Hematopoietic multipotent progenitor cell treated with erythropoietin and hydrocortisone succinate and interleukin-3 and kit ligand, for 6 days (in vitro differentiated cells): ENCODE measurements at places on chromosomes 5 and 9.

DNA sequence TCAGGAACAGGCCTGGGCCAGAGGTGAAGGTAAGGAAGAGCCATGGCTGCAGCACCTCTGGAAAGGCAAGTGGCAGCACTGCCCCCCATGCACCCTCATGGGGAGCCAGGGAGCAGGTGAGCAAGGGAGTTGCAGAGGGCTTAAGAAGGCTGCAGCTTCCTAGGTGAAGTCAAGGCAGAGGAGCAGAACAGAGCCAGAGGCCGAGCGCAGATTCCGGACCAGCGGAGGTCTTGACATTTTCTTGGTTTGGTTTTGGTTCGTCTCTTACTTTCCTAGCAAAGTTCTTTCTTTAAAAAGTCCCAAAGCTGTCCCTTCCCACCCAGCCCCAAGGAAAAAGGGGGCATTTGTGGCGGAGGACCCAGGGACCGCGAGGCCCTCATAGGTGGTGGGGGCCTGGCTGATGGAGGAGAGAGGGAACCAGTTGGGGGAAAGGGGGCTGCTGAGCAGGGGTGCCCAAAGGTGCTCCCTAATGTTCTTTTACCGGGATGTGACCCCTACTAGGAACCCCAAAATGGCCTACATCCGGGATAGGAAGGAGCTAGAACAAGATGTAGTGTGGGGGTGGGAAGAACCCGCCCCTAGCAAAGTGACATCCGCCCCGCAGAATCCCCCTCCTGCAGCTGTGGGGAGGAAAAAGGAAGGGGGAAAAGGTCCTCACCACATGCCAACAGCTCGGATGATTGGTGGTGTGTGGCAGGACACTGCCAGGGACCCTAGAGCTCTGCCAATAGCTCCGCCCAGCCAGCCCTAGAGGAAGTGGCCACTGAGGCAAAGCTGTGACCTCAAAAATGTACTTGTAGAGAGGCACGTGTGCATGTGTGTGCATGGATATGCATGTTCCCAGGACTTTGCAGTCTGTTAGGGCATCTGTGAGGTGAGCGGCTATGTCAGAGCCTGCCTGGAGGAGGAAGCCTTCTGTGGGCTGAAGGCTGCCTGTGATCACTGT lies 914 bp upstream of the CD72 start:
- peak; percentile 51 for DNase-seq

DNA sequence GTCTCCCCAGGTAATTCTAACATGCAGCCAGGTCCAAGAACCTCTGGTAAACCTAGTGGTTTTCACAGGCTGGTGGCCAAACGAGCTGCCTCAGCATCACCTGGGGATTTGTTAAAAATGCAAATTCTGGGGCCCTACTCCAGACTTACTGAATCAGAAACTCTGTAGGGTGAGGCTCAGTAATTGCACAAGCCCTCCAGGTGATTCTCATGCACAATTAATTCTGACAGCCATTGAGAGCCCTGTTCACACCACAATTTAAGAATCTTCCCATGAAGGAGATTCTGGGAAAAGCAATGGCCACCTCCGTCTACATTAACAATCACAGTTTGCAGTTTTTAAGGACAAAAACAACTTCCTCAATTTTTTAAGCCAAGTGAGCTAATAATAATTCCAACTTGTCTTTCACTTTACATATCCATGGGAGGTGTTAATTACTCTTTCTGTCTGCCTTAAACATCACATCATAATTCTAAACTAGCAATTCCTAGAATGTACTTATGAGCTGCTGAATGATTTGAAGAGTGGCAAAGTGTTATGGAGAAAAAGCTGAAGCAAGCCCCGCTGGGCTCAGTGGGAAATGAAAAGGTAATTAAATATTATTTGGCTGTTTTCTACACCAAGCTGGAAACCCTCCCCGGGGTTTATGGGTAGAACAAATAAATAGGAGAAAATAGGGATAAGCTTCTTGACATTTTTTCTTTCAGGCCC lies 70.0 kb downstream of the GLDC start:
- DNase-seq, result no peak

- no peak for DNase-seq
Measured at GRCh38 chr5:39580702-39581453, 156.1 kb upstream of the DAB2 start.

- DNase-seq, result peak; percentile 70
Measured at GRCh38 chr9:127608104-127608966, 3.7 kb upstream of the STXBP1 start.

DNA sequence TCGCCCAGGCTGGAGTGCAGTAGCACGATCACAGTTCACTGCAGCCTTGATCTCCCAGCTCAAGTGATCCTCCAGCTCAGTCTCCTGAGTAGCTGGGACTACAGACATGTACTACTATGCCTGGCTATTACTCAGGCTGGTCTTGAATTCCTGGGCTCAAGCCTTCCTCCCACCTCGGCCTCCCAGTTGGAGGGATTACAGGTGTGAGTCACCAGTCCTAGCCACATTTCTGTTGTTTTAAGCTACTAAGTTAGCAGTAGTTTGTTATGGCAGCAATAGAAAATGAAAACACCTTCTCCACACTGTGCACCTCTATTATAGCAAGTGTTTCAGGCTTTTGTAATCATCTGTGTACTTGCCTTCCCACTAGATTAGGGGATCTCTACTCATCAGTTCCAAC lies 588.9 kb upstream of the TLE4 start:
- DNase-seq, result no peak

GRCh38 chr5:150044712-150045111 lies 41.6 kb downstream of the CSF1R start:
- DNase-seq, result no peak

GRCh38 chr9:2809692-2810419 lies 34.0 kb downstream of the PUM3 start:
- no peak for DNase-seq

- no peak for DNase-seq
Measured at GRCh38 chr5:59178482-59178881, 595.6 kb downstream of the RAB3C start.

GRCh38 chr9:132506977-132507669 lies 75.3 kb upstream of the BARHL1 start:
- no peak for DNase-seq

GRCh38 chr9:37380570-37380969 lies 41.9 kb upstream of the GRHPR start:
- no peak for DNase-seq

DNA sequence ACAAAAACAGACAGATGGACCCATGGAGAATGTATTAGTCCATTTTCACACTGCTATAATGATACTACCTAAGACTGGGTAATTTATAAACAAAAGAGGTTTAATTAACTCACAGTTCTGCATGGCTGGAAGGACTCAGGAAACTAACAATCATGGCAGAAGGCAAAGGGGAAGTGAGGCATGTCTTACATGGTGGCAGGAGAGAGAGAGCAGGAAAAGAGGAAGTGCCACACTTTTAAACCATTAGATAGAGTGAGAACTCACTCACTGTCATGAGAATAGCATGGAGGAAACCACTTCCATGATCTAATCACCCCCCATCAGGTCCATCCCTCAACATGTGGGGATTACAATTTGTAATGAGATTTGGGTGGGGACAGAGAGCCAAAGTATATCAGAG lies 808.9 kb downstream of the CDH12 start:
- peak; percentile 2 for DNase-seq

- no peak for DNase-seq
Measured at GRCh38 chr5:144438237-144438636, 267.6 kb downstream of the KCTD16 start.

GRCh38 chr5:73826301-73827105 lies 200.5 kb downstream of the ARHGEF28 start:
- no peak for DNase-seq

DNA sequence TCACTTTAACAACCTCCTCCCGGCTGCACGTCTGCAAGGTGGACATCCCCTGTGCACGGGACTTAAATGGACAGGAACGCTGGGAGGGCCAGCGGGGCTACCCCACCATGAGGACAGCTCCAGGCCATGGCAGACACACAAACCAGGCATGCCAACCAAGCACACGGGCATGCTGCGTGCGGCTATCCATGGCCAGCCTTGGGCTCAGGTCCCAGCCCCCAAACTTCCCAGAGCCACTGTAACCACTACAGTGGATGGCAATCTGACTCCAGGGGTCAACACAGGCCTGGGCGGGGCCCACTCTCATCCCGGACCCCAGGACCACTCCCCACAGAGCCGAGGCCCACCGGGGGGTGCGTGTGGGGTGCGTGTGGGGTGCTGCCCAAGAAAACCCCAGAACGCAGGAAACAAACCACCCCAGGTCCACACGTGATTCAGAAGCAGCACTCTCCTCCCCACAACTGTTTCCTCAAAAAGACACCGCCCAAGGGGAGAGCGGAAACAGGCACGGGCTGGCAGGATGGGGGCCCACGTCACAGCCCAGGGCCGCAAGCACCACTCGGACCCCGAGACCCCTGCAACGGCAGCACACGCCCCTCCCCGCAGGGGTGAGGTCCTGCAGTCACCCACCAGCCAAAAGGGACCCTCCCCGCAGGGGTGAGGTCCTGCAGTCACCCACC lies 7.4 kb downstream of the SLC12A7 start:
- DNase-seq, result peak; percentile 81

DNA sequence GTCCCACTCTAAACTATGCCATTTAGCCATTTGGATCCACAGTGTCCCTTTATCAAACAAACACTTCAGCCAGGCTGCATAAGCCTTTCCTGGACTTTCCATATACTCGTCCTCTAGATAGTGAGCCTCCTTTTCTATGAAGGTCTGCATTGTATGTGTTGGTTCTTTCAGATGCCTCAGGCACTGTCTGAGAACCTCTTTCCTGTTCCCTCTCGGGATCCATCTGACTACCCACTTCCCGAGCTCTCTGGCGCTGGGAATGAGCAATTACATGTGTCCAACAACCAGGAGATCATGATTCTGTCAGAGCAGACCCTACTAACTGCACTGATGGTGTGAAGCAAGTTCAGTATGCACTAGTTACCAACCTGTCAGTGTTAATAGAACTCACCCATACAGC lies 14.2 kb downstream of the SMC2 start:
- no peak for DNase-seq

DNA sequence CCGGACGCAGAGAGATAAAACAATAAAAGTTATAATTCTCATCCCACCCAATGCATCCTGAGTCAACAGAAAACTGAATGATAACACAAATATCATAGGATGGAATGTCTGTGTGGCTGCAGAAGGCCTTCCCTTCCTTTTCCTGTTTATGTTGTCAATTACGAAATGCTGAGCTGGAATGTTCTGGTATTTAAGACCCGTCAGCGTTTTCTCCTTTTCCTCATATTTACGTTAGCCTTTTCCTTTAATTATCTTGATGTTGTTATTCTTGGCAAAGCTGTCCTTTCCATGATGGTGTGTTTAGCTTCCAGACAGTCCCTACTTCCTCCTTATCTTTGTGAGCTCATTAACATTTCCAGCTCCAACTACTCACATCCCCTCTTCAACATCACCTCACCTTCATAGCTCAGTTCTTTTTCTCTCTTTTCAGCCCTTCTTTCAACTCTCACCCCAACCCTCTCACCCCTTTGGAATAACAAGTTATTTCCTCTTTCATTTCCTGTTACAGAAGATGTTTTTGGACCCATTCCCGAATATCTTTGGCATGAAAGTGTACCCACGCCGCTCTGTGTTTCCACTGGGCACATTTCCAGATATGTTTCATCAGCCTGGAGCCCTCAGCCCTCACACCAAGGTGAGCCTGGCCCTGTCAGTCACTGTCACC lies 221.6 kb downstream of the NR2F1-AS1 start:
- DNase-seq, result no peak

- peak; percentile 77 for DNase-seq
Measured at GRCh38 chr5:112534611-112535255, 115.7 kb upstream of the EPB41L4A start.

GRCh38 chr5:58640011-58640410 lies 57.1 kb downstream of the RAB3C start:
- no peak for DNase-seq

GRCh38 chr5:1004461-1005248 lies 3.9 kb upstream of the NKD2 start:
- DNase-seq, result peak; percentile 81

- peak; percentile 42 for DNase-seq
Measured at GRCh38 chr5:146034127-146034526, 71.2 kb downstream of the PLAC8L1 start.

DNA sequence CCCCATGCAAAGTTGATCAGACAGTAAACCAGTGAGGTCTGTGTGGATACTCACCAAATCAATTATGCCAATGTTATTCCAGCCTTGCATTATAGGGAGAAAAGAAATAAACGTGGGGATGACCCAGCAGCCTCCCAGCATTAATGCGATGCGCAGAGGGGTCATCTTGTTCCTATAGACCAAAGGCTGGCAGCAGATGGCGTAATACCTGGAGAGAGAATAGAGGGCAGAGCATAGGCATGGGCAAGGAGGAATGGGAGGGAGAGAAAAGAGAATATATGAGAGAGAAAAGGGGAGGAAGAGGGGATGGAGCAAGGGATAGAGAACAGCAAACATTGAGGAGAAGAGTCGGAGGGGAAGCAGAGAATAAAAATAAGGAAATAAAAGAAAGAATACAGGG lies 131.2 kb downstream of the HTR4 start:
- DNase-seq, result peak; percentile 16

DNA sequence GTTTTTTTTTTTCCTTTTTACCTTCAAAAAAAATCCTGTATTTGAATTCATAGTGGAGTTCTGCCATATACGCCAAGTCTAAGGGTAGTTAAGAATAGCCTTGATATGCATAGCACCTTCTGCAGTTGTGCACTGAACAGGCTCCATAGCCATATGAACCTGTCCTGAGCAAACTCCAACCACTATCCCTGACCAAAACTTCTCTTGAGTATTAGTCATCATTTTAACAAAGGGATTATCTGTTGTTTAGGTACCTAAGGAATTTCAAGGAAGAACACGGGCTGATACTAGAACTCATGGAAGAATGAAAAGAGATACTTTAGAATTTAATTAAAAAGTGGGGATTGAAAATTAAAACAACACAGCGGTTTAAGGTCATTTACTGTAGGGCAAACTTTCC lies 1.9 kb upstream of the FBXO38 start:
- DNase-seq, result no peak

DNA sequence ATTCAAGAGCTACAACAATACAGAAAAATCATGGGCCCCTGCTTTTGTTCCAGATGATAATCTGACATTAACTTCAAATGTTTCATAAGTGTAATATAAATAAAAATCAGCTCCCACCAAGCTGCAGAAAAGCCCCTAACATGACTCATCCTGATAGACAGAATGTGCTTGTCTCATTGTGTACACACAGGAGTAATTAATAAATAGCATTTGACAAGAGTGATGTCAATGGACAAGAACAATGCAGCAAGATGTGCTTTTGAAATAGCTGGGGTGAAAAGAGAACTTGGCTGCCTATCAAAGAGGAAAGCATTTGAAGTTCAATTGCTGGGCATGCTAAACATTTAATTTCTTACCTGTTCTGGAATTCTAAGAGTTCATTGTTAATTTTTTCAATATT lies 79.2 kb downstream of the DNAH5 start:
- DNase-seq, result no peak

- peak; percentile 74 for DNase-seq
Measured at GRCh38 chr9:76634356-76635054, 129.7 kb upstream of the PCA3 start.

GRCh38 chr5:36435516-36435915 lies 133.8 kb upstream of the RANBP3L start:
- DNase-seq, result no peak

DNA sequence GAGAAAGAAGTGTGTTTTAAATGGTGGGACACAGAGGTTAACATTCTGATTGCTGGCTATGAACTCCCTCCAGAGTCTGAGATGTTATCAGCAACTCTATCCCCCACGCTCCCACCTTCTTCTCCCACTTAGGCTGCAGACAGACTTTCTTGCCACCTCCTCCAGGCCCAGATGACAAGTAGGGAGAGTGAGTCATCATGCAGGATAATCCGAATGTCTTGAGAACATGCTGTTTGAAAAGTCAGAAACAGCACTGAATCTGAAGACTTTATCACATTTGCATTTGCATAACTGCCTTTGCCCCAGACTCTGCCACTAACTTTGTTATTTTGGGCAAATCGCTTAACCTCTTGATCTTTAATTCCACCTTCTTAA lies 139.8 kb downstream of the ESM1 start:
- no peak for DNase-seq
